ENCODE measurements at places on chromosomes 3 and 15.

GRCh38 chr15:83850015-83850414 is 196.1 kb downstream of the ADAMTSL3 start:
- DNase-seq, result peak; percentile 40

GRCh38 chr3:185701611-185702261 is 115.6 kb downstream of the SENP2 start:
- no peak for DNase-seq

GRCh38 chr15:69701198-69701597 is 248.6 kb downstream of the RPLP1 start:
- DNase-seq, result no peak

DNA sequence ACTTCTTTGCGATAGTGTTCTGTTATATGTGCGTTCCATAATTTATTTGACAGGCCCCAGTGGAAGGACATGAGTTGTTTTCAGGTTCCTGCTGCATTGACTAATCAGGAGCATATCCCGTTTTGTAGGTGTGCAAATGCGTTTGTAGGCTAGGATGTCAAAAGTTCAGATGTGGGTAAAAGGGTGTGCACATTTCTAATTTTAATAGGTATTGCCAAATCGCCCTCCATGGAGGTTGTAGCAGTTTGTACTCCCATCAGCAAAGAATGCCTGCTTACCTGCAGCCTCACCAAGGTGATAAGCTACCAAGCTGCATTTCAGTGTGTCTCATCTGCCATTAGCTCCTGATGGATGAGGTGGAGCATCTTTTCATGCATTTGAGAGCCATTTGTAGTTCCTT is 36.3 kb downstream of the KLF13 start:
- DNase-seq, result no peak

DNA sequence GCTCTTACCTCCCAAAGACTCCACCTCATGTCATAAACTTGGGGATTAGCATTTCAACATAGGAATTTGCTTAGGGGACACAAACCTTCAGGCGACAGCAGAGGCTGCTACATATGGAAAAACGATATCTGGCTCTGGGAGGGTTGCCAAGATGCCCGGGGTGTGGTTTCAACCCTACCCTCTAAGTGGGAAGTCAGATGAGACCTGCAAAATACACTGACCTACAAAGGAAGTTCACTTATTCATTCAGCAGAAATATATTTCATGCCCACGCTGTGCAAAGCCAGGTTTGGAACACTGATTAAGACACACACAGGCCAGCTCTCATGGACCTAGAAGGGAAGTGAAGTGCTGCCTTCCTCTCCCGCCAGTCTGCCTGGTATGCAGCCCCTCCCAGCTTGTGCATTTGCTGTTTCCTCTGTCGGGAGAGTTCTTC is 239.3 kb downstream of the FEZF2 start:
- DNase-seq, result no peak

DNA sequence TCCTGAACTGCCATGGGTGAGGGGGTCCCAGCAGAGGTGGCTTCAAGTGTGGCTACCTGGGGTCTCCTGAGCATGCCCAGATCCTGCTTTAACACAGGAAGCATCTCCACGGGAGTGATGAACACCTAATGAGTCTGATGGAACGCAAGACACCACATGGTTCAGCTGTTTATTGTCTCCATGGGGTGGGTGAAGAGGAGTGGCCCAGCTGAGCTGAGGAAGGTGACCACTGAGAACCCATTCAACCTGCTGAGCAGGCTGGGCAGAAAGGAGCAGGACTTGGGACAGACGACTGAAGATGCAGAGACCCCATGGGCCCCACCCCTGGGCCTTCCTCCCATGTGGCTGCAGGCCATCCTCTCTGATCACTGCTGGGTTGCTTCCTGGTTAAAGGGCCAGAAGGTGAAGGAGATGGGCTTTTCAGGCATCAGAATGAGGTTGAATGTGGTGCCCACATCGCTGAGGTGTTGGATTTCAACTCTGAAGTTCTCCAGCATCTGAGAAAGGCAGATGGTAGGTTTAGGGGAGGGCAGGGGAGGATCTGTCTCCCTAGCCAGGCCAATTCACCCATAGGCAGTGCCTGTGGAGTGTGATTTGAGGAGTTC is 29.7 kb downstream of the CYP11A1 start:
- DNase-seq, result no peak

GRCh38 chr3:129442486-129442885 is 2.5 kb downstream of the IFT122 start:
- no peak for DNase-seq

GRCh38 chr3:100040451-100041225 is 73.7 kb downstream of the FILIP1L start:
- DNase-seq, result peak; percentile 78

DNA sequence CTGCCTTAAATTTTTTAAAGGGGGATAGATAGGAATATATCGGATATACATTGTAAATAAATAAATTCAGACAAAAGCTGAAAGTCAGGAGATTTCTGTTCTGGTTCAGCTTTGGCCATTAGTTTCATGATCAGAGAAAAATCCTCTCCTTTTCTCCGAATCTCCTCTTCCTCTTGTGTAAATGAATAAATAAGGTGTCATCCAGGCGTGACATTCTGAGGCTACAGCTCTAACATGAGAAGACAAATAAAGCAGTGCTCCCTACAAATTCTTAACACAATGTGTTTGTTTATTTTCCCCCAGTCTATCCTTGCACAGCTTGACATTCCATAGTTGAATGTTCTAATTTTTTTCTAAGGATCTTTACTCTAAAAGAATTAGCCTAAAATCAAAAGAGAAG is 9.4 kb upstream of the MB21D2 start:
- DNase-seq, result no peak

GRCh38 chr3:47243419-47244147 is 39.0 kb downstream of the KIF9 start:
- DNase-seq, result no peak

GRCh38 chr3:66372681-66373350 is 128.0 kb downstream of the LRIG1 start:
- DNase-seq, result no peak

DNA sequence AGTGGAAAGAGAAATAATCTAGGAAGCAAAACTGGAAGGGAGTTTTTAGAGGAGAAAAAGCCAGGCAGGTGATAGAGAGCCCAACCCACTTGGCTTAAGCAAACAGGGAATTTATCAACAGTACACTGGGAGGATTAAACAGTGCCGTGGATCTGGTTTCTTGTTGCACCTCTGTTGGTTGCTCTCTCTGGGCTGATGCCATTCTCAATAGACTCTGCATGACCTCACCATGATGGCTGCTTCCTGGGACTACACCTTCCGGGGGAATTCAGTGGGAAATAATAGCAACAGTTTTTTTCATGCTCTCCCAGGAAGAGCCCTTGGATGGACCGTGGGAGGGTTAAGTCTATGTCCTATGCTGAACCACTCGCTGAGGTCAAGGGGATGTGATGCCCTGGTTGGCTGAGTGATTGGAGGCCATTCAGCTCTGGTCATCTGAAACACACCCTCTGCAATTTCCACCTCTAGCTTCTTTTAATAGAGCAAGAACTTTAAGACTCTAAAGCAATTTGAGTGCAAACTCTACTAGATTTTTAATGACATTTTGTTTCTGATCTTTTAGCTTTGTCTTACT is 74.2 kb downstream of the EPHB1 start:
- no peak for DNase-seq

GRCh38 chr3:150922611-150923010 is 17.4 kb upstream of the MINDY4B start:
- DNase-seq, result peak; percentile 4

DNA sequence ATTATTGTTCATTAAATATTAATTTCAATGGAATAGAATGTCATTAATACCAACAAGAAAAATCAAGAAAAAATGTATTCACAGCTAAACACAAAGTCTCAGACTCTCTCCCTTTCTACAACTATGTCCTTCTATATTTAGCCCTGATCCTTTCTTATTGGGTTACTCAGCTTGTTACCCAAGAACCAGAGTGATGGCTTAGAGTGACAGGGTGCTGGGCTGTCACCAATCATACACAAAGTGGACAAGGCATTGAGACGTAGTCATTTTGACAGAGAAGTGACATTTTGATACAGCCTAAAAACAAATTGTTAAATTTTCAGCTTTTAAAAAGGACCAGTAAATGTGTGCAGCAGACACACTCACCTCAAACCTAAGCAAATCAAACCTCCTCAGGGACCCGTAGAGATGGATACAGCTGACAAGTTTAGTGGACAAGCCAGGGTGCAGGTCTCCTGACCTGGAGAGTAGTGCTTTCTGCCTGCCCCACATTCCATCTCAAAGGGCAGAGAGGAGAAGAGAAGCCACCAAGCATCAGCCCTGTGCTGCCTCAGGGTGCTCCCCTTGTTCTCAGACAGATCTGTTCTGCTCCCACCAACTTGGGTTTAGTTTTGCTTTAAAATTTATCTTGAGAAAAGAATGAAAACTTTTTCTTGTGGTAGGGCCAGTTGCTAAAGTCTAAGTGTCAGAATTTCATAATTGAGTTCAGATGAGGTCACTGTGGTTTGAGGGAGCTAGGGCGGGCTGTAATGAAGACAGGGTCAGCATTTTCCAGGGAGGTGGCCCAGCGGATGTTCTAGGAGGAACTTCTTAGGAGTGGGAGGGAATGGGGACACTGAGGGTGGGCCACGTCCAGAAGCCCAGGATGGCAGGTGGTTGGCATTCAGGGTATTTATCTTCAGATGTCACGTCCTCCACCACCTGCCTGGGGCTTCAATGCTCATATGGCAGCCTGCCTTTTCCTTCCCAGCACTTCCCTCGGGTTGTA is 136.5 kb upstream of the TBL1XR1 start:
- peak; percentile 61 for DNase-seq

GRCh38 chr3:99817047-99817436 is 620 bp upstream of the CMSS1 start:
- DNase-seq, result no peak

DNA sequence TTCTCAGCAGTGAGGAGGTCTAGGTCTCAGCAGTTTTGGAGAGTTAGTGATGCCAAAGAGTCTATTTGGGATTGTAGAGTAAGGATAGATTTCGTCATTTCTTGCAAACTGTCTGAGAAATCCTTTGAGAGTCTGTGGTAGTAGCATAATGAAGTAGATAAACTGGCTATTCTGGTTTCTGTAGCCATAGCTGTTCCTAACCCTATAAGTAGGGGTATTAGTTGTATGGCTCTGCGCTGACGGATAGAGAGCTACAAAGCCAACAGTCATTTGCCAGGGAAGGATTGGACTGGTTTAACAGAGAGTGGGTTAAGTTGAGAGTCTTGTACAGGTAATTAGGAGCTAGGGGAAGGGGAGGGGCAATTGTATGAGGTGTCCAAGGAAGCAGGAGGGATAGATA is 50.6 kb downstream of the KLHDC8B start:
- no peak for DNase-seq

DNA sequence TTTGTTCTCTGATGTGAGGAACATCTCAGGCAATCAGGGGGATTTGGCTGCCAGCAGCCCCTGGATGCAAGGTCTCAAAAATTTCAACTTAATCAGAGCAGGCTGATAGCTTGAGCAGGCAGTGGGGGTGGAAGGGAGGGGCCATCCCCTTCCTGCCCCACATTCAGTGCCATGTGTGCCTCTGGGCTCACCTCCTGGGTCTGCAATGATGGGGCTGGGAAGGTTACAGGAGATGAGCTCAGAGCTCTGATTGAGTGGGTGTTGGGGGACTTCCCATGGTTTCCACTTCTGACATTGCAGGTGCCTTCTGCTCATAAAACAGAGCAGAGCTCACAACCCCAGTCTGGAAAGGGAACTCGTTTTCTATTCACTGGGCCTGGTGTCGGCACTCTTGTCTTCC is 37.0 kb downstream of the PARP16 start:
- DNase-seq, result no peak

- DNase-seq, result peak; percentile 83
Measured at GRCh38 chr3:71680603-71681002, 44.6 kb downstream of the EIF4E3 start.

- peak; percentile 37 for DNase-seq
Measured at GRCh38 chr3:160686955-160687535, 10.1 kb downstream of the ARL14 start.

DNA sequence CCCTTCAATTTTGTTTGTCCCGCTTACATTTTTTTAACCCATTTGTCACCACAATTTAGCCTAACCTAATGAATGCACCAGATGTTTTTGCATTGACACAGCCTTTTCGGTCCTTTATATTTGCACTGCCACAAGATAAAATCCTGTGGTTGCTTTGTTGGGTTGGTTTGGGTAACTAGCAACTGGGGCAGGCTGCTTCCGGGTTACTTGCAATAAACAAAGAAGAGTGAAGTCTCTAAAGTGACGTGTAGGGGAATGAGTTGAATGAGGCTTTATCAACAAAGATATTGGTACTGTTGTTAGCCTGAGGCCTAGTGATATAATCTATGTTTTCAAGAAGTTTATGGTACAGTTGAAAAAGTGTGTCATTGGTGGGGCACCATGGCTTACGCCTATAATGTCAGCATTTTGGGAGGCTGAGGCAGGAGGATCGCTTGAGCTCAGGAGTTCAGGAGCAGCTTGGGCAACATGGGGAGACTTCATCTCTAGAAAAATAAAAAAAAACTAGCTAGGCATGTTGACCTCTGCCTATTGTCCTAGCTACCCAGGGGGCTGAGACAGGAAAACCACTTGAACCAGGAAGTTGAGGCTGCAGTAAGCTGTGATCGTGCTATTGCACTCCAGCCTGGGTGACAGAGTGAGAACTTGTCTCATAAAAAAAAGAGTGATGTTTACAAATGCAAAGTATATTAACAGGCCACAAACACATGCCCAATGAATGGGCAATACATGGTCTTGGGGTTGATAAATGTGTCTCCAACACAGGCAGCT is 121.8 kb downstream of the OXSM start:
- DNase-seq, result no peak

DNA sequence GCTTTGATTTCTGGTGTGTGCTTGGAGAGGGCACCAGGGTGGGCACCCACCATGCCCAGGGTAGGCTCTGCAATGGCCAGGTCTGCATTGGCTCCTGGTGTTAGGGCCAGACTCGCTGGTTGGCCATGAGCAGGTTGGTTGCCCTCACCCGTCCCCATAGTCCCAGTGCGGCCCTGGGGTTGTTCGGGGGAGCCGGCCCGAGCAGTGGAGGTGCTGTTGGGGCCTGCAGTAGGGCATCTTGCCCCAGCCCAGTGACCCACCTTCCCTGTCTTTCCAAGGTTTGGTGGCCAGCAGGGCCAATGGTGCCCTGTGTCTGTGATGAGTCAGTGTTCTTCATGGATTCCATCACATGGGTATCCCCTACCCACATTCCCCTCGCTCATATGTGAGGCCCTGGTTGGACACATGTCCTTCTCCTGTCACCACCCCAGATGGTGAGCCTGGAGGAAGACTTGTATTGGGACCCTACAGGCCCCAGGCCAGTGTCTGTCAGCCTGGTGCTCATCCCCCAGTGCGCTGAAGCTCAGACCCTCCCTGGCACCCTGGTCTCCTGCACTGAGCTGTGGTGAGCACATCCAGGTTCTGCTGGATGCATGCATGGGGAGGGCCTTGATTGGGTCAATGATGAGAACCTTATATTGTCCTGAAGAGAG is 190.1 kb downstream of the UBE3A start:
- no peak for DNase-seq

DNA sequence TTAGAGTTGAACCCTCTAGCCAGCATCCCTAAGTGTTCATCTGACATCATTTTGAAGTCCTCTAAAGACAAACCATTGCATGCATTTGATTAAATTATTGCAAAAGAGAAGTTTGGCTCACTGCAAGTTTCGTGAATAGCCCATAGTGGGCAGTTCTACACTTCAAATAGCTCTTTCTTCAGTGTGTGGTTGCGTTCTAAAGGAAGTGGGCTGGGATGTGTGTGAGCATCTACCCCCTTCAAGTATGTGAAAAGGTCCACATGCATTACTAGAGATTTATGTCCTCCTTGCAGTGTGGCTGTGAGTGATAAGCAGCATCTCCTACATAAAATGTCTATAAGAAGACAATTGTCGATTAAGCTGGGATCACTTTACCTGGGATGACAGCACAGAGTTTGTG is 54.6 kb downstream of the SST start:
- DNase-seq, result no peak

- DNase-seq, result no peak
Measured at GRCh38 chr15:60035344-60035743, 31.2 kb downstream of the FOXB1 start.

Measured in fibroblast of villous mesenchyme (primary cell).